Aorta (tissue), 5 donors: ENCODE measurements at places on chromosomes 7 and 10. TPM values are rescaled to one million over a fixed set of nuclear protein-coding genes. Genes with fewer than 3 reads are reported as not detected.

DNA sequence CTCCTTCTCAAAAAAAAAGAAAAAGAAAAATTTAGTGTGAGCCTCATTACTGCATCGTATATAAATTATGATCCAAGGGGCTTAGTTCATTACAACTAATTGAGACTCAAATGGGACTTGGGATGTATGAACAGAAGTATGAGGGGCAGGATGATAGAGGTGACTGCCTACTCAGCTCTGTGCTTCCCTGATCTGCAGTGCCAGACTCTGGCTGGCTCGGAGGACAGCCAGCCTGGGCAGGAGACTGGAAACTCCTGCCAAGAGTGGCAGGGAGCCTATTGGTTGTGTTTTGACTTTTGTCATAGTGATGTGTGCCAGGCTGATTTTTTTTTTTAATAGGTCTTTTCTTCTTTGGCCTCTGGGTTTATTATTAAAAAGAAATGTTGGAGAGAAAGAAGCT lies 73.8 kb upstream of the GTF2IRD1 start:
- H3K4me1 ChIP-seq, result no peaks in the 10 kb centered on the region
- no peaks in the 10 kb centered on the region for H3K27me3 ChIP-seq
- H3K27ac ChIP-seq, result no peak overlapping the region
- peaks cover 2% of the 10 kb centered on the region for H3K36me3 ChIP-seq
- peak; percentile 68 for DNase-seq
- no peak overlapping the region for H3K4me3 ChIP-seq

EVX1 gene
- not detected for polyA plus RNA-seq

GRCh38 chr7:132291481-132291880 lies 284.8 kb downstream of the PLXNA4 start:
- no peaks in the 10 kb centered on the region for H3K4me1 ChIP-seq
- H3K4me3 ChIP-seq, result no peak overlapping the region
- no peak overlapping the region for H3K27ac ChIP-seq
- no peaks in the 10 kb centered on the region for H3K27me3 ChIP-seq
- no peaks in the 10 kb centered on the region for H3K36me3 ChIP-seq

- no peaks in the 10 kb centered on the region for H3K4me1 ChIP-seq
- no peak overlapping the region for H3K27ac ChIP-seq
- no peak for DNase-seq
- no peaks in the 10 kb centered on the region for H3K36me3 ChIP-seq
- no peaks in the 10 kb centered on the region for H3K27me3 ChIP-seq
Observed at GRCh38 chr10:89622151-89622550, 22.9 kb downstream of the PANK1 start.

GRCh38 chr7:108232076-108232475 lies 101.9 kb upstream of the LAMB4 start:
- no peak for DNase-seq
- no peaks in the 10 kb centered on the region for H3K27me3 ChIP-seq
- H3K27ac ChIP-seq, result no peak overlapping the region
- no peaks in the 10 kb centered on the region for H3K36me3 ChIP-seq
- H3K4me1 ChIP-seq, result no peaks in the 10 kb centered on the region

GRCh38 chr10:22303461-22303860 lies 12.7 kb upstream of the COMMD3 start:
- H3K4me3 ChIP-seq, result no peak overlapping the region
- no peak overlapping the region for H3K27ac ChIP-seq

DNA sequence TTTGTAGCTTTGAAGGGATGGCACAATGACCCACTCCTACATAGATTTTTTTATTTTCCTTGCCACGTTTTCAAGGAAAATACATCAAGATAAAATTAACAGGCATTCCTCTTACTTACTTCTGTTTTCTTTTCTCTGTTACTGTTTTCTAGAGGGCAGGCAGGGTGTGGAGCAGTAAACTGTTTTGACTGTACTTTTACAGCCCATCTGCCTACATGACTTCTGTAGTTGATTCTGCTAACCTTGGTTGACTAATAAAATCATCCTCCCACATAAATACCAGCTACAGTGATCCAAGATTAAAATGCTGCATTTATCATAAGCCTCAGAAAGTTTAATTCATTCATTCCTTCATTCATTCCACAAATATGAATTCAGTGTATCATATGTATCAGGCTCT lies 158.5 kb downstream of the TRIL start:
- peaks cover 2% of the 10 kb centered on the region for H3K4me1 ChIP-seq
- H3K27ac ChIP-seq, result no peak overlapping the region
- DNase-seq, result no peak
- H3K27me3 ChIP-seq, result no peaks in the 10 kb centered on the region
- H3K36me3 ChIP-seq, result no peaks in the 10 kb centered on the region
- H3K4me3 ChIP-seq, result no peak overlapping the region

- H3K27me3 ChIP-seq, result no peaks in the 10 kb centered on the region
- H3K4me3 ChIP-seq, result no peak overlapping the region
- no peak for DNase-seq
- peaks cover 7% of the 10 kb centered on the region for H3K4me1 ChIP-seq
- no peaks in the 10 kb centered on the region for H3K36me3 ChIP-seq
Observed at GRCh38 chr7:129877146-129877792, 75.5 kb downstream of the UBE2H start.

DNA sequence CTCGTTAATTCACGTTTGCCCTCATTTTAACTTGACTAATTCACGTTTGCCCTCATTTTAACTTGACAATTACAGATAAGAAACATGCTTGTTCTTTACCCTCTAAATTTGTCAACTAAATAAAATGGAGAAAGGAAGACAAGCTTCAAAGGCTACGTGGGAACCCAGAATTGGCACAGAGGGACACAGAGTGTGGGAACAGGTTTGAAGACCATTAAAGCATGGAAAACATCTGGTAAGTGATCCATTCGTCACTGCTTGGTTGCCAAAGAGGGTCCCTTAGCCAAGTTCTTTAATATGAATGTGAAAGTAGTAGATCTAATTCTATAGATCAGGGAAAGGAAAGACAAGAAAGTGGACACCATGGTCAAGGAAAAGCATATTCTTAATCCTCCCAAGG lies 57.2 kb downstream of the ITIH5 start:
- H3K4me1 ChIP-seq, result no peaks in the 10 kb centered on the region
- no peak for DNase-seq
- H3K27me3 ChIP-seq, result peaks cover 1% of the 10 kb centered on the region
- H3K27ac ChIP-seq, result no peak overlapping the region
- H3K36me3 ChIP-seq, result no peaks in the 10 kb centered on the region
- no peak overlapping the region for H3K4me3 ChIP-seq

- no peak for DNase-seq
- no peaks in the 10 kb centered on the region for H3K4me1 ChIP-seq
- H3K27me3 ChIP-seq, result no peaks in the 10 kb centered on the region
- H3K36me3 ChIP-seq, result no peaks in the 10 kb centered on the region
- no peak overlapping the region for H3K27ac ChIP-seq
Observed at GRCh38 chr10:116521424-116522290, 24.1 kb upstream of the PNLIP start.

DNA sequence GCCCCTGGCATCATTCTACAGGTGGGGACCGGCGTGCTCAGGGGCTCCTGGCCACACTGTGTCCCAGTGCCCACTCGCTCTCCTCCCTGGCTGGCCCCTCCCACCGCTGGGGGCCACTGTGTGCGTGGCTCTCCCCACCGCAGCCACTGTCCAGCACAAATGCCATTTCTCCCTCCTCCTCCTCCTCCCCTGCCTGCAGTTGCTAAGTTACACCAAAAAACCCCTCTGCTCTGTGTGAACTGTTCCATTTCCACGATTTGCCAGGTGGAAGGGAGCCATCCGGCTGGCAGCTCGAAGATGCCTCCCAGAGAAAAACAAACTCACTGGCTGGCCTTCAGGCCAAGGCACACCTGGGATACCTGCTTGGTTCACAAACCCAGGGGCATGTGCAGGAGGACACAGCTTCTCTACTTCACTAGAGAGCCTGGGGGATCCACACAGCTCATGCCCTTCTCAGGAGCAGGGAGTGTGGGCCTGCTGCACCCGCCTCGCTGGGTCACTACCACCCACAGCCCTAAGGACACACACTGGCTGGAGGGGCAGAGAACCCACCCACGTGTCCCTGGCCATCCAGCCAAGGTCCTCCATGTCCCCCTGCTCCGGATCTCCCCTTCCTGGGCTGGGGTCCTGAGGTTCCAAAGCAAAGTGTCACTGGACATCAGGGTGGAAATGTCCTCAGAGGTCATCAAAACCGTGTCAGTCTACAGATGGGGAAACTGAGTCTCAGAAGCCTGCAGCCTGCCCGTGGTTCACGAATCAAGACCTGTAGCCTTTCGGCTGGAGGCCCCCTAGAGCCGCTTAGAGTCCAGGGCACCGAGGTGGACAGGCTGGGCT lies 1.7 kb downstream of the RASGEF1A start:
- H3K36me3 ChIP-seq, result no peaks in the 10 kb centered on the region
- no peaks in the 10 kb centered on the region for H3K27me3 ChIP-seq
- H3K4me1 ChIP-seq, result no peaks in the 10 kb centered on the region

DNA sequence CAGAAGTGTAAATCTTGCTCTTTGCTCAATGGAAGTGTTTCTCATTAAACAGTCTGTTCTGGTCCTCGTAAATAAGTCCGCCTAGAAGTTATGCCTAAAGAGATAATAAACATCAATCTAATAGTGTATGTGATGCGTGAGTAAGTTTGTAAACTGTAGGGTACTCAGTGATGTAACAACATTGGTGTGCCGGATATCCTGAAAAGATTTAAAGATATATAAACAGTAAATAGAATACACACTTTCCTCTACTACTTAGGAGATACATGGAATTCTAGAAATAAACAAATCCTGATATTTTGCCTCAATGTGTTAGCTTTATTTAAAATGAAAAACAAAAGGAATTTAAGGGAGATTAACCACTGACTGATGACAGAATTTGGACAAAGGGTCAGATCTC lies 123.5 kb downstream of the AHR start:
- no peak overlapping the region for H3K4me3 ChIP-seq
- no peak for DNase-seq
- no peaks in the 10 kb centered on the region for H3K4me1 ChIP-seq
- H3K27me3 ChIP-seq, result no peaks in the 10 kb centered on the region
- H3K36me3 ChIP-seq, result no peaks in the 10 kb centered on the region

GRCh38 chr7:55903985-55904759 lies 16.9 kb downstream of the ZNF713 start:
- peaks cover 2% of the 10 kb centered on the region for H3K36me3 ChIP-seq
- no peak overlapping the region for H3K27ac ChIP-seq
- DNase-seq, result no peak

DNA sequence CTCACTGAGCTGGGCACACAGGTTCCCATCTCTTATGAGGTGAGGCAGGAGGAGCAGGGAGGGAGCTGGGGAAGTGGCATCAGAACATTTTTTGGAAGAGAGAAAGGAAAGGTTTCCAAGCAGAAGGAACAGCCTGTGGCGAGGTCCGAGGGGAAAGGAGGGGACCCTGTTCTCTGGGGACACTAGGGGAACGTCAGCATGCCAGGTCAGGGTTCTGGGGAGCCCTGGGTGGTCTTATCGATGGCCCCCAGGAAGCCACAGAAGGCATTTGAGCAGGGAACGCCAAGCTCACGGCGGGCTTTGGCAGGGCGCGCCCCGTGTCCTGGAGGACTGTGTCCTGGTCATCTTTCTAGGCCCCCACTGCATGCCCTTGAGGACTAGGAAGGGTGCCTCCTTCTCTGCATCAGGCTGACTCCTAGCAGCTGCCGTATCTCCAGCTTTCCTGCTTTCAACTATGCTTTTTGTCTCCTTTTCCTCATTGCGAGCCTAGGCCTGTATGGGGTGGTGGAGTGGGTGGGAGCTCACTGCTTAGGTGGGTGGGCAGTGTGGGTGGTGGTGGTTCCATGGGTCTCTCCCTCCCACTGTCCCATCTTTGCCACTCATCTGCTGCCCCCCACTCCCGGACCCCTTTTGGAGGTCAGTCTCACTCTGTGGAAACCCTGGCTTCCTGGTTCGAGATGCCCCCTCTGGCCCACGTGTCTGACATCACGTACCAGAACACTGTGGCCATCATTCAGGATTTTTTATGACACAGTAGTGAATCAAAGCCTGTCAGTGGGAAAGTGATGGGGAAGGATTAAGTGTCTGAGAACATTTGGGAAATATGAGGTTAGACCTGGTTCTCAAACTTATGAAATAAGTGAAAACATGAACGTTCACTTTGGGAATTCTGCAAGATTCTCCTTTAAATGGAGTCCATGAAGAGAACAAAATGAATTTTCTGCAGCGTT lies 89.1 kb downstream of the CUX1 start:
- DNase-seq, result peak; percentile 36
- no peaks in the 10 kb centered on the region for H3K4me1 ChIP-seq
- H3K27ac ChIP-seq, result no peak overlapping the region
- H3K36me3 ChIP-seq, result no peaks in the 10 kb centered on the region

DNA sequence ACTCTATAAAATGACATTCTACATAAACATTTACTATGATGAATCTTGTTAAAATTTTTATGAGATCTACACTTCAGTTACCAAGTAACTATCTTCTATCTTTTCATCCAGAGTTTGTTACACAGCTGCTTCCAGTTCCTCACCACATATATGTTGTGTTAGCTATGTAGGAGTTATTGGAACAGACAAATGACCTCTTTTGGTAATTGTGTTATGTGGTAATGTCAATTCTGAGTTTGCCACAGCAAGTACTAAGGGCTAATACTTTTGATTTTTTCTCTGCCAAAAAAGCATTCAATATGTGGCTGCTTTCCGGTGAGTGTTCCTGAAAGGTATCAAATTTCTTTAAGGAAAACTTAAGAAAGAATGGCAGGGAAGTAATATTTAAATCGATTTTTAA lies 573.9 kb upstream of the PCDH15 start:
- DNase-seq, result no peak
- no peaks in the 10 kb centered on the region for H3K27me3 ChIP-seq
- no peak overlapping the region for H3K27ac ChIP-seq
- H3K4me1 ChIP-seq, result no peaks in the 10 kb centered on the region
- H3K36me3 ChIP-seq, result no peaks in the 10 kb centered on the region

CDHR3 gene
- 1.0 TPM for polyA plus RNA-seq

- H3K4me1 ChIP-seq, result no peaks in the 10 kb centered on the region
- H3K27me3 ChIP-seq, result no peaks in the 10 kb centered on the region
- no peak overlapping the region for H3K4me3 ChIP-seq
- H3K27ac ChIP-seq, result no peak overlapping the region
Observed at GRCh38 chr7:159207393-159207792, 62.7 kb upstream of the VIPR2 start.

DNA sequence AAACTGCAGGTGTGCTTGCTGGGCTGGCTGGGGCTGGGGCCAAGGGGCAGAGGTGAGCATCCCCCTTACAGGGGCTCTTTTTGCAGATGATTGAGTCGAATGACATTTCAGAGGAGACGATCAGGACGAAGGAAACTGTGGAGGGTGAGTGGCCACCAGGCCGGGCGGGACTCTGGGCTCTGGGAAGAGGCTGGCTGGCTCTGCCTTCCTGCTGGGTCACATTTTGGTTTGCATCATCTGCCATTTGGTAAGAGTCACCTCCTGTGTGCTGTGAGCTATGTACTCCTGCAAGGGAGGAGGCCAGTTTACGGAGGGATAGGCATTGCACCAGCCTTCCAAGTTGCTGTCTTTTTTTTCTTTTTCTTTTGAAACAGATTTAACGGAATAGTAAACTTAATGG lies 73.0 kb upstream of the GTF2IRD1 start:
- no peak overlapping the region for H3K4me3 ChIP-seq
- H3K36me3 ChIP-seq, result no peaks in the 10 kb centered on the region

DNA sequence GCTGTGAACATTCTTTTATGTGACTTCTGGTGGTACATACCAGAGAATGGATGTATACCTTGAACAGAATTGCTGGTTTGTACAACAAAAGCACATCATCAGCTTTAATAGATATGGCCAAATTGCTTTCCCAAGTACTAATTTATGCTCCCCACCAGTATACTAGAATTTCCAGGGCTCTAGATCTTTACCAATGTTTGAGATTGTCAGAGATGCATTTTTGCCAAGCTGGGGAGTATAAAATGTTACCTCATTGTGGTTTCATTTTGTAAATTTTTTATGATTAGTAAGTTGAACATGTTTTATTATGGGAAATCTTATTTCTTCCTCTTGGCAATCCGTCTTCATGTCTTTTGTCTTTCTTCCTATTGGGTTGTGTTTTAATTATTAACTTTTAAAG lies 179.9 kb upstream of the TMEM106B start:
- no peak for DNase-seq
- H3K4me1 ChIP-seq, result no peaks in the 10 kb centered on the region
- no peaks in the 10 kb centered on the region for H3K36me3 ChIP-seq
- H3K27me3 ChIP-seq, result no peaks in the 10 kb centered on the region
- no peak overlapping the region for H3K27ac ChIP-seq
- no peak overlapping the region for H3K4me3 ChIP-seq
